ENCODE measurements at places on chromosomes 3 and 15.
A peak's percentile ranks its signal among the peaks of the same experiment; 100 is the strongest.

DNA sequence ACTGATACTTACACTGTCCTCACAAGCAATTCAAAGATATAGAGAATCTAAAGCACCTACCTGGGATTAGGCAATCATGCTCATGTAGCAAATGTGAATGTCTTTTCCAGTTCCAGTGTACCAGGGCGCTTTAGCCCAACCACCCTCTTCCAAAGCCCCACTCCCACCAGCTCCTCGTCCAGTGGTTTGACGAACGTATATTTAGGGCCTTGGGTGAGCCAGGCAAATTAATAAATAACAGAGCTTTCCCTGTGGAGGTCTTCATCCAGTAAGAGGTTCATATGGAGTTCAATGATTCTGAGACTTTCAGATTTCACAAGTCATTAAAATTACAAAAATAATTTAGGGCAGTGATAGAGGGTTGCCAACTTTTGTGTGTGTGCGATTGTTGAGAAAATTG, 162.3 kb upstream of the C2CD4B start:
- no peak for DNase-seq

- no peak for DNase-seq
Measured at GRCh38 chr15:71085809-71086208, 29.5 kb upstream of the THSD4 start.

DNA sequence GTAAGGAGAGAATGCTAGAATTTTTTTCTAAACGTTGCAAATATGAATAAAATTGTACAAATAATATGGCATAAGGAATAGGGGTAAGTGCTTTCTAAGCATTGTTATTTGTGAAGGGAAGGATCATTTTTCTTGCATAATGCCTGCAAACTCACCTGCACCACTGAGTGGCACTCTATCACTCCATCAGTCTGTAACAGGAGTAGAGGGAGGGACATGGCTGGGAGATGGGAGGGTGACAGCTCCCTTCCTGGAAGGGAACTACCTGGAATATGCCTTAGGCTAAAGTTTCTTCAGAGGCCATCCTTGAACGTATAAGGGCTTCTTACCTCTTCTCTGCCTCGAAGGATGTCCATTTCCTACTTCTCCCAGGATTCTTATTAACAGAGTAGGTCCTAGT, 3.0 kb downstream of the NAALADL2 start:
- peak; percentile 56 for DNase-seq

- no peak for DNase-seq
Measured at GRCh38 chr15:34951993-34952392, 17.5 kb downstream of the AQR start.

DNA sequence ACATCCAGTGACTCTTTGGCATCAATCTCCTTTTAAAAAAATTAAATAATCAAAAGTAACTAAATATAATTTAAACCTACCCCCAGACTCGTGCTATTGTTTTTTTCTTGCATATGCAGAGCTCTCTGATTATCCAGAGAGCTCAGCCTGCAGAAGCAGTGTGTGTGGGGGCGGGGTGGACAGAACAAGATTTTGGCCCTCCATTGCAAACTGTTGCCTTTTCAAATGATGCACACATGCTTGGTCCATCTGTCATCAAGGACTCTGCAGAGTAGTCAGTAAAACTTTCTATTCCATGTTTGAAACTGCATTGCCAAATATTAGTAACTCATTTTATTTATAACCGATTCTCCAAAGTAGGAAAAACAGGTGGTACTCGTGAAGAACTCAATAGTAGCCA, 28.6 kb upstream of the STXBP5L start:
- DNase-seq: no peak

DNA sequence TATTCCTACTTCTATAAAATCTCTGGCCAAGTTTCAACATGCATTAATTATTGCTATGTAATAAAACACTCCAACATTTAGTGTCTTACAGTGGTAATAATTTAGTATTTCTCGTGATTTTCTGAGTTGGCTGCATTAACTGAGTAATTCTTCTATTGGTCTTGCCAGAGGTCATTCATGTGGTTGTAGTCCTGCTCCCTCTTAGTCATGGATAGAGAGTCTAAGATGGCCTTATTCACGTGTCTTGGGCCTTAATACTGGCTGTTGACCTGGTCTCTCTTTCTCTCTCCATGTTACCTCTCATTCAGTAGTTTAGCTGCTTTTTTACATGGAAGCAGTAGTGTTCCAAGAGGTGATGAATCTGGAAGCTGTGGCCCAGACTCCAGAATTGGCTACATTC, 140.1 kb upstream of the ZBTB20 start:
- no peak for DNase-seq

DNA sequence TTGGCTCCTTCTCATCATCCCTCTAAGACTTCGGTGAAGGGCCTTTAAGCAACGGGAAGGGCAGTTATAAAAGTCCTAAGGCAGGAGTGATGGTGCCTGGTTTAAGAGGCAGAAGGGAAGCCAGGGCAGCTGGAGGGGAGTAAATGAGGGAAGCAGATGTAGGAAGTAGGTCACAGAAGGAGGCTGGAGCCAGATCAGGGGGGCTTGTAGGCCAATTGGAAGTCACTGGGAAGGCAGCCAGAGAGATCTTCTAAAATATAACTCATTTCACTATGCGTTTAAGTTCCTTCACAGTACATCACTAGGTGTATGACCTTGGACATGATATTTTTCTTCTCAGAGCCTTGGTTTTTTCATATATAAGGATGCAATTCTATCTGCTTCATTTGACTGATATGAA, 94.7 kb downstream of the MYH15 start:
- no peak for DNase-seq

- no peak for DNase-seq
Measured at GRCh38 chr3:141368062-141368924, at the start of gene ZBTB38. ZBTB38 (plus strand) TSS chr3:141368504; CDS start chr3:141442389, 73,885 bp downstream.

DNA sequence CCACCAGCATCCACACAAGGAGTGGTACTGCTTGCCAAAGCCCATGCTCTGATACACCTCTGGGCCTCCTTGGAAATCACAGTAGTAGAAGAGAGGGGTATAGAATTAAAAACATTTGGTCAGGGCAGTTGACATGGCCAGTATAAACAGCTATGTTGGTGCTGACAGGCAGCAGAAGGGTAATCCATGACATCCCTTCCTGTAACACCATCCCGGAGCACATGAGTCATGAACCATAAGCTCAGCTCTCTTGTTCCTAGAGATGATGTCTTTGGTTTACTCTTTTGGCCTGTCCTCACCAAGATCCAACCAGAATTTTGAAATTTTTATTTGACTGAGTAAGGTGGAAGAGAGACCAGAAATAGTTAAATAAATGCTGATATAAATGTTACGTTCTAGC, 132.6 kb upstream of the CTDSPL start:
- DNase-seq: no peak

DNA sequence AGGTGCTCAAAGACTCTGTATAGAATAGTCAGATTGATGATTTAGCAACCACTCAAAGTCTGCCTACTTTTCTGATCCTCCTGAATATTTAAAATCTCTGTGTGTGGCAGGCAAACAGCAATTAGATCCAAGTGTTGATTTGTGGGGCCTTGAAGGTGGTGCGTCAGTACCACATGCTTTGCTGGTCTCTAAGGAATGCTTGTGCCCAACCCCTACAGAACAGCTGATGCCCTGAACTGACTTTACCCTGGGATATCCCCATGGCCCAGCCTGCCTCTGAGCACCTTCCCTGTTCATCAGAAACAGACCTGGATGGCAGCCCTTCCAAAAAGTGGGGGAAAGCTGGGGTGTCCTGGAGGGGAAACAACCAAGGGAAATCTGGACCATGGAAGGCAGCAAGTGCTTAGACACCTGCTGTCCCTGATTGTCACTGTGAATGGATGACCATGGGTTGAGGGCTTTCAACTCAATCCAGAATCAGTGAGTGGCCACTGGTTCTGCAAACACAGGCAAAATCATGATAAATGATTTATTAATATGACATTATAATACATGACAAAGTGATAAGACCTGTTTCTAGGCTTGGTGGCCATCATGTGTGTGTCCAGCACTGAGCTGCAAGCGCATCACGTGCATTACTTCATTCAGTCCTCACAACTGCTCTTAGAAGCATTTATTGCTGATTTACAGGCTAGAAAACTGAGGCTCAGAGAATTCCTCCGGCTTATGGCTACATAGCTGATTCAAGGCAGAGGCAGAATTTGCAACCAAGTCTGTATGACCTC, 76.1 kb upstream of the TPM1 start:
- no peak for DNase-seq

GRCh38 chr3:73669260-73669659, 44.5 kb upstream of the PDZRN3 start:
- no peak for DNase-seq

GRCh38 chr15:94196531-94196930, 34.8 kb upstream of the MCTP2 start:
- no peak for DNase-seq

GRCh38 chr15:99085413-99086326, 19.2 kb upstream of the SYNM start:
- no peak for DNase-seq

- no peak for DNase-seq
Measured at GRCh38 chr3:171687581-171687980, 122.7 kb downstream of the PLD1 start.

DNA sequence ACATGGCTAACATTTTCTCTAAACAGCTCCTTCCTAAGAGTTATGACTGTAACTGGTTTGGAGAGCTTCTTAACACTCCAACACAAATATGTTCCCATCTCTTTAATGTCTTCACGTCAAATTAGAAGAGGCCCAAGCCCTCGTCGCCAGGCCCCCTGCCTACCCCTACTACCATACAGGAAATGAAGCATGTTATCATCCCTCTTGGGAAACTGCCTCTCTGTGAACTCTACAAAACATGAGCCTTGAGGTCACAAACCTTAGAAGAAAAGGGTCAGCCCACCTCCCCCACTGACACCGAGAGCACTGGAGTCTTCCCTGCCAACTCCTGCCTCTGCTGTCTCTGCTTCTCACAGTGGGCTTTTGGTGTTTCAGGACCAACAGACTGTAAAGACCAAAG, 243.1 kb upstream of the STT3B start:
- DNase-seq: no peak
